Tibial nerve (tissue), 4 donors: ENCODE measurements at places on chromosomes 2 and 18.

DNA sequence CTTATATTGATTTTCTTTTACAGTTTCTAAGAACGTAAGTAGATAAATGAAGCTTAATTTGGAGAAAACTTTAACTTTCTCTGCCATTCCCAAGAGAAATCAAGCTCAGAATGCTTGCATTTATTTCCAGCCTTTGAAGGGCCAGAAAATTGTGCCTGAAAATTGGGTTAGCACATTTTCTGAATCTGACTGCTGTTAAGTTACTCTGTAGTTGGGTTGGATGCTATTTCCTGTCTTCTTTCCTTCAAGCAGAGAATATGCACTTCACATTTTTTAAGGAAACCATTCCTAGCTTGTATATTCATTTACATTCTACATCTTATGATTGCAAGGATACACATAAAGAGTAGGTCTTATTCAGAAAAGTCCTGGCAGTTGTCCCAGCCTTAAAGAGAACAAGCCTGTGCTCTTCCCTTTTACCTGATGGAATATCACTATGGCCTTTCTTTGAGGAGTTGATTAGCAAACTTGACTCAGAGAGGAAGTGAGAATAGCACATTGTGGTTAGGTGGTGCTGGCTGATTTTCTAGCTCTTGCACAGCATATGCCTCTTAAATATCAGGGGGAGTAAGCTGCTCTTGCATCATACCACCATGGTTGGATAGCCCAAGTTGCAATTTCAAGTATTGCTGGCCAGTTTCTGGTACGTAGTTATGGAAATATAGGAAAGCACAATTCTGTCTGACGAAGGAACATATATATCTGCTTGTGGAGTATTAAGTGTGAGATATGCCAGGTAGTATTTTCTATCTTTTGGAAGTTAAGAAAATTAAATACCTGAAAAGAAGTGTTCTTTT is 133.7 kb downstream of the COMMD1 start:
- no peak for DNase-seq

DNA sequence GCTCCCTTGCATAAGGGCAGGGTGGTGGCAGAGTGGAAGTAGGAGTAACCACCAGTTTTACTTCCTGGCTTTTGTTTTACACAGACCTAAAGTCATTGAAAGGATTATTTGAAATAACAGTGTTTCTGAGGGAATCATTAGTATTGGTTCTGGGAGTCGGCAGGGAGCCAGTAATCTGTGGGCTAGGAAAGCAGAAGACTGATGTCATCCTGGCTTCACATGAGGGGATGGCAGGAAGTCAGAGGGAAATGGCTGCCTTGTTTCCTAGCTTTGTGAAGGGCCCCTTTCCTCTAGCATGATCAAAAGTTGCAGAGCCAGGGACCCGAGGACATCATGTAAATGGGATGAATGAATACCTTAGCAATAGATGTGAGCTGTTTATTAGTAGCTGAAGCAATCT is 792.6 kb downstream of the CPS1 start:
- DNase-seq = no peak

GRCh38 chr2:220224691-220225543 is 597.5 kb downstream of the SLC4A3 start:
- DNase-seq = no peak

GRCh38 chr2:33136056-33136455 is 189.3 kb downstream of the LTBP1 start:
- no peak for DNase-seq

- no peak for DNase-seq
Measured at GRCh38 chr2:135998879-135999278, 13.5 kb upstream of the DARS1 start.

DNA sequence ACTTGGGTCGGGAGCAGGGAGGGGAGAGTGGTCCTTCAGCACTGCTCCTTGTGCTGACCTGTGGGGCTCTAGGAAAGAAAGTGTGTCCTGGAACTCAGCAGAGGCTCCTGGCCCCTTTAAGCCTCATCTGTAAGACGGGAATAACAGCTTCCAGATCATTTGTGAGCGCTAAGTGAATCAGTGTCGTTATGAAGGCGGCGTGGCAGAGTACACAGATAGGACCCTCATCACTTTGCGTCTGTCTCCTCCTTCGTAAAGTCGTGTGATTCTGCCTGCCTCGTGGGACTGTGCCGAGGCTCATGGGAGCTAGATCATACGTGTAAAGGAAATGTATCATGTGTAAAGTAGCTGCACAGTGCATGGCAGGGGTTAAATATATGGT is 18.6 kb downstream of the COLEC11 start:
- DNase-seq = no peak

DNA sequence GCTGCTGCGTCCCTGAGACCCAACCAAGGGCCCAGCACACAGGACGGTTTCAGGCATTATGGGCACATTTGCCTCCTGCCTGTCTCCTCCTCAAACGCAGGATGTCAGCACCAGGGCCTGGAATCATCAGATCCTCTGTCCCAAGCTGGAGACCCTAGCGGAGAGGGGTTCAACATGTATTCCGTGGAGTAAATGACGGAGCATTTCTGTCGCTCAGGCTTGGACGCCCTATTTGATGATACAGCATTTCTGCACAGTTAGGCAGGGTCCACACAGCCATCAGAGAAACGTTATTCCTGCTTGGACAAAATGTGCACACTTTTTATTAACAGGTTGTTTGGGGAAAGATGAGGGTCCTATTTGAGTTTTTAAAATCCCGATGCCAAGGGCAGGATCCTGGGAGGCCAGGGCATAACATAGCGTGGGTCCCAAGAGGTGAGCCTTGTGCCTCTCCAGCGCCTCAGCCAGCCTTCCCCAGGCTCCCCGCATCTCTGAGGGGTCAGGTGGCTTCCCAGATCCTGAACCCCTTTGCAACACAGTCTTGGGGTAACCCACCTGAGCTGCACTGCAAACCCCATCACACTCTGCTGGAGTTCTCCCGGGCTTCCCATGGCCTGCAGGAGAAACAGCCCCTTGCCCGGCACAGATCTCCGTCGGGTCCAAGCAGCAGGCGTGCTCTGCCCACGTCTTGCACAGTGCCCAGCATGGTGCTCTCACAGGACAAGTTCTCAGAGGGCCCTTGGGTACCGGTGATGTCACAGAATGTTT is 319.7 kb upstream of the MYT1L start:
- DNase-seq = no peak

GRCh38 chr2:148616662-148617061 is 27.9 kb upstream of the EPC2 start:
- DNase-seq = no peak

DNA sequence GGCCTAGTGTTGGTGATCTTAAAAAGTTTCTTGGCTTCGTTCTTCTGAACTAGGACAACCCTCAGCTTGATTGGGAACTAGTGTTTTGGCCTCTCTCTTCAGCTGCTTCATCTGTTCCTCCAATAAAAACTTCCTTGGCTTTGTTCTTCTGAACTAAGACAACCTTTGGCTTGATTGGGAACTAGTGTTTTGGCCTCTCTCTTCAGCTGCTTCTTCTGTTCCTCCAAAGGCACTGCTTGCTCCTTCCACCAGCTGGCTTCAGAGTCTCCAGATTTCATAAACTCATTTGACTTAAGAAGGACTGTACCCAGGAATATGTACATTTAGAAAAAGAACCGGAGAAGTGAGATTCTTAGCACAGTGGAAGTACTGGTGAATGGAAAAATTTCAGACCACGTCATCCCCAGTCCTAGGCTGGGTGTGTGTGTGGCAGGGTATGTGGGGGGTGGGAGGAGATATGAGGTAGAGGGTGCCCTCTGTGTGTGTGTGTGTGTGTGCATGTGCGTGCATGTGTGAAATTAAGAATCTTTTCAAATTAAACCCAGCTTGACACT is 20.4 kb downstream of the IL1R2 start:
- no peak for DNase-seq

- DNase-seq = peak; percentile 46
Measured at GRCh38 chr2:126657148-126657635, 1.2 kb downstream of the GYPC start.

GRCh38 chr18:75200605-75201280 is 8.2 kb downstream of the PTGR3 start:
- DNase-seq = no peak

- DNase-seq = no peak
Measured at GRCh38 chr2:174945601-174946260, 59.5 kb downstream of the CHN1 start.

- no peak for DNase-seq
Measured at GRCh38 chr2:176385219-176385759, 116.0 kb downstream of the MTX2 start.

DNA sequence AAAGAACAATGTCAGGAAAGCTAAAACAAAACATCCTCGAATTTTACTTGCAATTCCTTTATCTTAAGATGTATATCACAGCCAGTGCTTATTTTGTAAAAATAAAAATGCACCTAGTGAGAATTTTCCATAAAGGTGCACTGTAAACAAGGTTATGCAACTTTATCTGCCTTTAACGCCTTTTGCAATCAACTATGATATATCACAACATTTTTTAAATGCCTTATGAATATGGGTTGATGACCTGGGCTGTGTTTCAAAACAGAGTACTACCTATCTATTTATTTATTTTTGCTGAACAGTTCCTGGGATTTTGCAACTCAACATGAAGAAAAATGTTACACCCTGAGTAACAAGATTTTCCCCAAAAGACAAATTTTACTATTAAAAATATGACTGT is 869.8 kb downstream of the CPS1 start:
- no peak for DNase-seq

DNA sequence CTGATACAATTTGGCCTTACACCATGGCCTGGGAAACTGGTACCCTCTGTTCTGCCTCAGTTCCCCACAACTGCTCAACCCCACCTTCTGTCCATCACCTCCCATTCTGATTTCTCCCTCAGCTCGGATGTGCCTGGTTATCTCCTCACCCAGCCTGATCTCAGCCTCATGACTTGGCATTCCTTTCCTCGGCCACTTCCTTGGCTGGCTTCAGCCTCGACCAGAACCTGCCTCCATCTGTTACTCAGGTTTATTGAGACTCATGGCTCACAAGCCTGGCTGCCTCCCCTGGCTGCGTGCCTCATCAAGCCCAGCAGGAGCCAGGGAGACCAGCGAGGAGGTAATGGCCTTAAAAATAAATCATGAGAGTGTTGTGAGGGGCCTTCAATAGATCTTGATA is 356.2 kb upstream of the SPRED2 start:
- DNase-seq = no peak

DNA sequence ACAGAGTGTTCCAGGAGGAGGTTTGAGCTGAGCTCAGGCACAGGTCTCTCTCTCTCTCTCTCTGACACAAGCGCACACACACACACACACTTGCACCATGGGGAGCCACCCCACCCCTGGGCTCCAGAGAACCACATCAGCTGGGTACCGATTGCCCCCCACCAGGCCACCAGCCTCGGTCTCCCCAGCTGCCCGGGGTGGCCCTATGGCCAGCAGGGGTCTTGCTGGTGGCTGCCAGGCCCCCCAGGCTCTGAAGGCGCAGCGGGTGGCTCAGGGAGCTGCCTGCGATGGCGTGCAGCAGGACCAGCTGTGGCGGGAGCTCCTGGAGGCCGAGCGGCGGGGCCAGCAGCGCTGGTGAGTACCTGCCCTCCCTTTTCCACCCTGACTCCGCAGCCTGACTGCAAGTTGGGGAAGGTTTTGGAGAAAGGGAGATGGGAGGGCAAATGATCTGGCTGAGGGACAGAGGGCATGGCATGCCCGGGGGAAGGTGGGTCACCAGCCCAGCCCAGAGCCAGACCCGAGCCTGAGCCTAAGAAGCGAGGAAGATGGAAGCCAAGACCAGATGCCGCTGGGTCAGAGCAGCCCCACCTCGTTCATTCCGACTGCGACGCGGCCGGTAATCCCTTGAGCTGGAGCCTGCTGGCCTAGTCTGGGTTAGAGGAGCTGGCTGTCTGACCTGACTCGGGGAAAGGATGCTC is 21.9 kb upstream of the SLC66A3 start:
- DNase-seq = no peak

- no peak for DNase-seq
Measured at GRCh38 chr2:234472155-234472554, 24.7 kb downstream of the ARL4C start.

- DNase-seq = no peak
Measured at GRCh38 chr2:123043458-123043857, 981.6 kb upstream of the CNTNAP5 start.

DNA sequence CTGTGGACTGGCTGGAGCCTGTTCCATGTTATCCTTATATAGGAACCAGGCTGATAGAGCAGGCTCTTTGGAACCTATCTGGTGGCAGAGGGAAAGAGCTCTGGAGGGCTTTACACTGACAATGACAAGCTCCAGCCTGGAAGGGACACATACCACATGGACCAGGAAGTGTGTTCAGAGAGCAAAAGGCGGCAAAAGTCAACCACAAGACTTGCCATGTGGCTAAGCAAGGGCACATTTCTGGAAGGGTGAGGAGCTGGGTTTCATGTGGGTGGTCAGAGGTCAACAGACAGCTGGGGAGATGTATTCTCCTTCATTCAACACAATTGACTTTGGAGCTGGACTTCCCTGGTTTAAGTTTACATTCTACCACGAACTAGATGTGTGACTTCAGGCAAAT is 325.2 kb downstream of the DYSF start:
- DNase-seq = no peak

GRCh38 chr2:119494163-119494790 is 30.0 kb downstream of the SCTR start:
- no peak for DNase-seq

DNA sequence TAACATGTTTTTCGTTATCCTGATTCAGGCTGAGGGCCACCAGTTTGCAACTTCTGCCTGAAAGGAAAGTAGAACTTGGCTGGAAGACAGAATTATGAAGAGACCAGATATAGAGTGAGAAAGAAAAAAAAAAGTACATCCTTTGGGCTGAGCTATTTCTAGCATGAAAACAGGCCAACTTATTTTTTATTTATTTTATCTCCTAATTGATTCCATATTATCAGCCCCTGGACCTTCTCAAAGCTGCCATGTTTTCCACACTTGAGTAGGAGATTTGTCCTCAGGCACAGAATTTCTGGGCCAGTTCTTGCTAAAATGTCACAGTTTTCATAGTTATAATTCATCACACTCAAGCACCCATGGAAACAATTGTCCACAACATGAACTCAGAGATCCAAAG is 586.8 kb upstream of the CNTNAP5 start:
- no peak for DNase-seq

- DNase-seq = no peak
Measured at GRCh38 chr2:165522719-165523118, 53.2 kb downstream of the CSRNP3 start.
